ENCODE measurements at places on chromosomes 5 and 9.
A peak's percentile ranks its signal among the peaks of the same experiment; 100 is the strongest.

- no peak for DNase-seq
Observed at GRCh38 chr5:156936972-156937371, 26.1 kb downstream of the TIMD4 start.

DNA sequence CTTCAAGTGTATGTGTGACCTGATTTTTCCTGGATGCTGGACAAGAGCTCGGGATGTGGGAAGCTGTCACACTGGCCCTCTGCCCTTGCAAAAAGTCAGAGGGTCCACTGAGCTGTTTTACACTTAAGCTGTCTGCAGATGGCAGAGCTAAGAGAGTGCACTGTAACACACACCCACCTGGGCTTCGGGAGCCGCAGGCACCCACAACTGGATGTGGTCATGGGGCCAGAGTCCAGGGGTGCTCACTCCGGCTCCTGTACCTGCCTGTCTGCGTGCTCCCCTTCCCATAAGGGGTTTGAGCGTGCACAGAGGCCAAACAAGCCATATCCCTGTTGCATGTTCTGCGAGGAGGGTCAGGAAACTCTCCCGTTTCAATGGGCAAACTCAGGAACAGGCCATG is 82.5 kb downstream of the LRRC70 start:
- no peak for DNase-seq

DNA sequence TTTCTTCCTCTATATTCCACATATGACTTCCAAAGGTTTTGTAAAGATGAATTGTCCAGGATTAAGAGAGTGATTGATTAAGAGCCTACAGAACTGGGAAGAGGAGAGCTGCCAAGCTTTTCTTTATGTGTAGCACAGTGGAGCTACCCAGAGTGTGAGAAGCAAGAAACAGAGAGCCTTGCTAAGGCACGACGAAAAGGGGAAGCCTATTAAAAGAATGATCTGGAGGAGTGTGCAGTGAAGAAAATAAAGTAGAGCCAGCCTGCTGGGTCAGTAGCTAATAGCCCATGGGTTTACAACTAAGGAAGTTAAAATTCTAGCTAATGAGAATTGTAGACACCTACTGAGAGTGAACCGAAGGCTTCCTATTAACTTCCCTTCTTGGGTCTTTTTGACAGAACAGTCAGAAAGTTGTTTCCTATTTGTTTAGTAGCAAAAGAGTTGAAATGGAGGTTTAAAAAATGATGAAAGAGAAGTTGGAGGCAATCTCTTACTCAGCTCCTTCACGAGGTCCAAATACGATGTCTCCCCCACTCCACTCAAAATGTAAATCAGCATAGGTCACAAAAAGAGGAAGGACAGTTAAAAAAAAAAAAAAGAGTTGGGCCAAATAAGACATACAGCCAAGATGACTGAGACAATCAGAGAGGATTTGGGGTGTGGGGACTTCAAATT is 957 bp upstream of the PRR16 start:
- no peak for DNase-seq

DNA sequence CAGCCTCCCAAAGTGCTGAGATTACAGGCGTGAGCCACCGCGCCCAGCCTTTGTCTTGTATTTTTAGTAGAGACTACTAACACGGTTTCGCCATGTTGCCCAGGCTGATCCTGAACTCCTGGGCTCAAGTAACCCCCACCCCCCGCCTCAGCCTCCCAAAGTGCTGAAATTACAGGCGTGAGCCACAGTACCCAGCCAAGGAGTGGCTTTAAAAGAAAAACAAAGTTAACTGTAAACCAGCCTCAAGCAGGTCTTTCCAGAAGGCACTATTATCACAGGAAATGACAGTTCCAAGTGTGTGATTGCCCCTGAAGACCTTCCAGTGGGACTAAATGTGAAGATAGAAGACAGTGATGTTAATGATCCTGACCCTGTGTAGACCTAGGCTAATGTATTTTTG is 31.1 kb downstream of the SIL1 start:
- no peak for DNase-seq

- peak; percentile 37 for DNase-seq
Observed at GRCh38 chr5:147101659-147102369, 133.0 kb upstream of the STK32A start.

DNA sequence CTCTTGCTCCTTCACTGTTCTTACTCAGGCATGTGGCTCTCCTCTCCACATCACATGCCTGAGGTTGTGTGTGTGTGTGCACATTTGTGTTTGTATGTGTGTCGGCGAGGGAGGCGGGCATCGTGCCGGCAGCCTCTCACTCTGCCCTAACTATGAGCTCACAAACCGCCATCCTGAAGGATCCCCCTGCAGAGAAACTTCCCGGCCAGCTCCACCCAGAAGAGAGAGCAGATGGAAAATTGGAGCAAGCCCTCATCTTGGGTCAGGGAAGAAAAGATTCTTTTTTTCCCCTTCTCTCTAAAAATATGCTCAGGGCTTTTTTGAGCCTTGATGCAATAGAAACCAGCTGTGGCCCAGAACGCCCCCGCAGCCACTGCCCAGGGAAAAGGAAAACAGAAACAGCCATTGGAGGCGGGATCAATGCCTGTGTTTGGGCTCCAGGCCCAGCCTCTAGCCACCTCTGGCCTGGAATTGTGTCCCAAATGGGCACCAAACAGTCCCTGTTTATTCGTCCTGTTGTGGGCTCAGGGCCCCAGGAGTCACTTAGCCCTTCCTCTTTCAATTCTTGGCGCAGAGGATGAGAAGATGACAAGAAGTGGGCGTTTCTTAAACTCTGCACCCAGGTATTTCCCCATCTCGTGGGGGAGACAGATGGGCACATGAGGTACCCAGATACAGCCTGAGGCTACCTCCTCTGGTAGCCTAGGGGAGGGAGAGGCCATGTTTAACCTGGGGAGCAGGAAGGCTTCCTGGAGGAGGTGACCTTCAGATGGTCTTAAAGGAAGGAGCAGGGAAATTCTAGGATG is 151.5 kb downstream of the RGS3 start:
- peak; percentile 74 for DNase-seq

DNA sequence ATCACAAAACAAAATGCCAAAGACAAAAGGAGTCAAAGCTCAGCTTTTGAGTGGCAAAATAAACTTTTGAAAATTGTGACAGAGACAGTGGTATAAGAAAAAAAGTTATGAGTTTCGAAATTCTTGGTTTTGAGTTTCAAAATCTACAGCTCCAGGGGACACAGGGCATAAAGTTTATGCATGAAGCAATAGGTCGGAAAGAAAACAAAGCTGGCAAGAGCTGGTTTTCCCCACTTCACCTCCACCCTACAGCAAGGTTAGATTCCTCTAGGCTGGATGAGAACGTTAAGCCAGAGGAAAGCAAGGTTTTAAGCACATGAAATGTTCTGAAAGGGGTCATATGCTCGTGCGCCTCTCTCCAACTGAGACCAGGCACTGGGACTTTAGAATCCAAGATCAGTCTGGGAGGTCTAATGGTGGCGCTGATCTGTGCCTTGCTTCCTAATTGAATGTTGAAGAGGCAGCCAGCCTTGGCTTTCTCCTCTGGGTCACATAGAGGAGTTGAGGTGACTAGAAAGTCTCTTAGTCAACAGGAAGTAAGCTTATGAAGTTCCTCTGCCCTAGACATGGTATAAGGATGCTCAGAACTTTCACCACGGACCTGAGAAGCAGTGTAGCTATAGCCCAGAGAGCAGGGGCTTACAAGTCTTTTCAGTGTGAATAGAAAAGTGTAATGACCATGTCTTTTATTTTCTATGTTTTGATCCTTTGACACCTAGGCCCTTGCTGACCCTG is 167.7 kb upstream of the DMAC1 start:
- DNase-seq, result no peak

DNA sequence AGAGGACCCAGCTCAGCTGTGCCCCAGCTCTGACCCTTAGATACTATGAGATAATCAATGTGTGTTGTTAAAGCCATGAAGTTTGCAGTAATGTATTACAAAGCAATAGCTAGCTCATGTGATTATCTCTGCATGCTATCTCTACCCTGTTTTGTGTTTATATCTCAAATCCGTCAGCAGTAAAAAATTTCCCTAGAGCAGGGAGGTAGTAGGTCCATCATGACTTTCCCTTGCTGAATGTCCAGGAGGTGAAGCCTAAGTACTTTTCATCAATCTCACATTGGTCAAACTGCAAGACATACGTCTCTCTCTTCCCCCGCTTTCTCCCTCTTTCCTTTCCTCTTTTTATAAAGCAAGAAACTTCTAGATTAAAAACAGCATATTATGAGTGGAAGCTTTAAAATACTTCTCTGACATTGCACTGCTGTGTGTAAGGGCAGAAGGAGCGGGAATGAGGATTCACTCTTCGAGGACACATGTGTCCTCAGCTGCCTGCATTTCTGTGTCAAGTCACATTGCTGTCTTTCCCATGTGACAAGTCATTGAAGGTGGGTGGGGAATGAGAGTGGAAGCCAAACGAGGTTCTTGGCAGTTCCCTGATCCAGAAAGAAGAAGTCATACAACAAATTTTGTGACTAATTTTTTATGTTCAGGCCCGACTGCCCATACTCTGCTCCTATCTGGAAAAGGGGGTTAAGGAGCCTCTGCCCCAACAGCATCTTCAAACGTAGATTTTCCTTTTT is 93.1 kb upstream of the RETREG1 start:
- DNase-seq, result no peak

DNA sequence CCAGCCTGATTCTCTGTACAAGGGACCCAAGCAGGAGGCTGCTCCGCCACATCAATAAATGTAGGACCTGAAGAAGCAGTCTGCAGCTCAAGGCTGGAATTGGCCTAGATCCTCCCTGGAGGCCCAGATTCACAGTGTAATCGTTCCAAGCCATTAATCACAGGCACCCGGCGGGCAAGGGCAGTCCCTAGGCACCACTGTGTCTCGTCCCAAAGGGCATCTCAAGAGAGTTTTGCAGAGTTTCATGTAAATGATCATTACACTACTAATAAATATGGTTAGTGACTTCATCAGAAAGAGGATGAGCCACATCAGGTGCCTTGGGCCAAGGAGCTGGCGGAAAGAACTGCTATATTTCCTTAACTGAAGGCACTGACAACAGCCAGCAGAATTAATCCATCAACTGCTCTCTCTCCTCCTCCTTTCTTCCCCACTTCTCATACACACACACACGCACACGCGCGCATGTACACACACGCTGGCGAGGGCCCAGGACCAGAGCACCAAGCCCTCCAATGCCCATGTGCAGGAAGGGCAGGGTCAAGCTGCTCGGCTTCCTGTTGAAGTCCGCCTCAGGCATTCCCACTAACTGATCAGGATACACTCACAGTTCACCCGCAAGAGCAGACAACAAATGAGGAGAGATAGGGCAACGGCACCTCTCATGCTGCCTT is 33.9 kb downstream of the GNAQ start:
- no peak for DNase-seq

DNA sequence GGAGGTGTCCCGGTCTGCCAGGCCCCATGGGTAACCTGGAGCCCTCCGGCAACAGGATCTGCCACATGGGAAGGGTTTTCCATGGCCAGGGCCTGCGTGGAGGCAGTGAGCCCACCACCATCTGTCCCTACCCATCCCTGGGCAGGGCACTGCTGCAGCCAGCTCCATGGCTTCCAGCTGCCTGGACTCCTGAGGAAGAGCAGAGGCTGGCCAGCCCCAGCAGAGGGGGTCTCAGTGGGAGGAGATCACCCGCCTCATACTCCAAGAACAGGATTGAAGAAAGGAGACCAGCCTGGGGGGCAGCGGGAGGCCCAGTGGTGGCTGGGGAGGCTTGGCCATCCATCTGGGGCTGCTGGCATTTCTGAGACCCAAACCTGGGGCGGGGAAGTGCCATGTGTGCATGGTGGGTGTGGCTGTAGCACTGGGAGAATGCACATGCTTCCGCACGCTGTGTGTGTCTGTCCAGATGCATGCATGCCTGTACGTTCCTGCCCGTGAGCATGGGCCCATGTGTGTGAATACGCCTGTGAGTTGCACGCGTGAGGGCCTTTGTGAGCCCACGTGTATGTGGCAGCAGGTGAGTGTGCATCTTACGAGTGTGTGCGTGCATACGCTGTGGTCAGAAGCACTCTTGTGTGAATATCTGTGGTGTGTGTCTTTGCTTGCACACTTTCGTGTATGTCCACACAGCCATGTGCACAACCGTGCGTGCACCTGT is 78.5 kb downstream of the LMX1B start:
- DNase-seq, result no peak

DNA sequence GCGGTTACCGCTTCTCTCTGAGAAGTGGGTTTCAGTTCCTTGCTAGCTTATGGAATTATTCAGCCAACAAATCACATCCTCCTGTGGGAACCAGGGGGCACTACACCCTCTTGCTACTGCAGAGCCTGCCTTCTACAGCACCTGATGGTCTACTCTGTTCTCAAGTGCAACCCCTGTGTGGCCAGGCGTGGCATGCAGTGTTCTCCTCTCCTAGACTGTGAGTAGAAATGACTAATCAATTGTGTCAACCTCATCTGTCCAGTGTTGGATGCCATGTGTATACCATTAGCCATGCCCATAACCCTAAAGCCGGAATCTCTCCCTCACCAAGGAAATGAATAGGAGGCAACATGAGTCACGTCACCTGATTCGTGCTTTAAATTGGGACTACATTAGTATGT is 117.2 kb upstream of the LIFR start:
- no peak for DNase-seq

DNA sequence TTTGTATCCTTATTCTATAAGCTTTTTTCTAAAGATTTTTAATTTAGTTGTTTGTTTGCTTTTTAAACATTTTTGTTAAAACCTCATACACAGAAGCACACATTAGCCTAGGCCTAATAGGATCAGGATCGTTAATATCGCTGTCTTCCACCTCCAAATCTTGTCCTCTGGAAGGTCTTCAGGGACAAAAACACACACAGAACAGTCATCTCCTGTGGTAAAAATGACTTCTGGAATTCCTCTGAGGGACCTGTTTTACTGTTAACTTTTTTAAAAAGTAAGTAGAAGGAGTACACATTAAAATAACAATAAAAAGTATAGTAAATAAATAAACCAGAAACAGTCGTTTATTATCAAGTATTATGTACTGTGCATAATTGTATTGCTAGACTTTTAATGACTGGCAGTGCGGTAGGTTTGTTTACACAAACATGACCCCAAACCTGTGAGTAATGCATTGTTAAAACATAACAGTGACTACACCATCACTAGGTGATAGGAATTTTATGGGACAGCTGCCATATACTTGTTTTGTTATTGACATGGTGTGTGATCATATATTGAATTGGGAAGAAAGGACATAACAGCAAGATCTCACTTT is 109.6 kb downstream of the ZCCHC7 start:
- DNase-seq, result no peak

DNA sequence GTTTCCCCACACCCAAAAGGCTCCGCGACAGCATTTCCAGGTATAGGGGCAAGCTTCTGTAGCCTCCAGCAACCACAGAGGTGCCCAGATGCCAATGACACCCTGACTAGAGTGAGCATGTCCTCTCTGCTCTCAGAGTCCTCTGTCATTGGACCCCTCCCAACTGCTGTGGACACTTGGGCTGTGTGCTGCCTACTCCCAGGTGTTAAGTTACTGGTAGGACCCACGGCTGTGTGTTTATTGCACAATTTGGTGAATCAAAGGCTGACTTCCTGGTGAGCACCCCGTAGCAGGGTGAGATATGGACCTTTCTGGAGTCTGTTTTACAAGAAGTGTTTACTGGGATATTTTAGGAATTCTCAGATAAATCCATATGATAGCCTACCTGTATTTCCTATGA is 36.0 kb downstream of the SH3GL2 start:
- no peak for DNase-seq

- no peak for DNase-seq
Observed at GRCh38 chr5:103036601-103037000, 83.3 kb downstream of the GIN1 start.

- peak; percentile 59 for DNase-seq
Observed at GRCh38 chr9:113581865-113582697, 118.6 kb downstream of the RGS3 start.

- DNase-seq, result peak; percentile 78
Observed at GRCh38 chr5:136018814-136019783, 9.7 kb upstream of the TGFBI start.

GRCh38 chr9:131717719-131718460 is 22.0 kb downstream of the RAPGEF1 start:
- no peak for DNase-seq

Measured in AG20443 (cell line).